ENCODE measurements at places on chromosomes 5 and 9. TPM values are rescaled to one million over a fixed set of nuclear protein-coding genes. Genes with fewer than 3 reads are reported as not detected.

Gene MAP1B
- 0.06 TPM for total RNA-seq

Gene C9orf50
- not detected for total RNA-seq

Gene MSANTD3
- 9.6 TPM for total RNA-seq

Gene PLAC8L1
- 0.56 TPM for total RNA-seq

Gene PCDHGA5
- 0.08 TPM for total RNA-seq

Gene KIF24
- total RNA-seq = 0.14 TPM

Gene SH2D3C
- 11.8 TPM for total RNA-seq

Gene ABO
- total RNA-seq = 0.31 TPM

Gene PSAT1
- total RNA-seq = 0.61 TPM

Gene DMRTA1
- not detected for total RNA-seq

Gene ARHGEF28
- total RNA-seq = not detected

Gene PCDHA11
- not detected for total RNA-seq

Gene IQGAP2
- total RNA-seq = 58.8 TPM

Gene QRFP
- not detected for total RNA-seq

Gene ADGRV1
- total RNA-seq = 0.81 TPM

Gene GADD45G
- total RNA-seq = 15.6 TPM

Gene POU5F2
- 0.73 TPM for total RNA-seq

Gene FOXD4L3
- not detected for total RNA-seq

Gene CDKN2A
- total RNA-seq = 0.89 TPM

Gene MYMK
- not detected for total RNA-seq

Measured in CD4-positive, alpha-beta T cell (primary cell).